Suppressor macrophage treated with lipopolysaccharide for 4 hours (primary cell): ENCODE measurements at places on chromosomes 13 and 19.

GRCh38 chr13:85260896-85261295, 538.3 kb downstream of the SLITRK6 start:
- DNase-seq, result no peak

DNA sequence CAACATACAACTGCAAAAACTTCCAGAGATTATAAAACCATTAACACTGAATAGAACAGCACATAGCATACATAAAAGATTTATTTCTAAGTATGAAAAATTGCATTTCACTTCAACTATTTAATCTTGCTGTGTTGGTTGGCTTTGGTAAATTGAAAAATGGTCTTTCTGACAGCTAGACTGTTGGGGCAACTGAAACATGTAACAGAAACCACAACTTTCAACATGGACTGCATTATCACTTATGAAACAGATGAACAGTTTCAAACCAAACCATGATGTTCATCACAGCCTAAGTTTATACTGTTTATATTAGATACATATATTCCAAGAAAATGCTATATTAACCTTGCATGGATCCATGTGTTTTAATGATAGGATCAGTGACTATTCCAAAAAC, 324.1 kb upstream of the PCDH9 start:
- DNase-seq, result no peak

GRCh38 chr13:106681536-106681935, 113.6 kb upstream of the ARGLU1 start:
- DNase-seq, result no peak

GRCh38 chr19:1087813-1088415, 7.3 kb downstream of the POLR2E start:
- DNase-seq, result peak; percentile 95

- DNase-seq, result peak; percentile 19
Measured at GRCh38 chr19:3387645-3388589, 21.5 kb downstream of the NFIC start.

GRCh38 chr19:38978326-38978689, 2.8 kb upstream of the FBXO17 start:
- no peak for DNase-seq
